ENCODE measurements at places on chromosomes 6 and 20.

- DNase-seq = no peak
These were observed 57.6 kb upstream of the IPCEF1 start for GRCh38 chr6:154414021-154414813.

GRCh38 chr20:58745391-58745790 lies 52.8 kb downstream of the NPEPL1 start:
- no peak for DNase-seq

DNA sequence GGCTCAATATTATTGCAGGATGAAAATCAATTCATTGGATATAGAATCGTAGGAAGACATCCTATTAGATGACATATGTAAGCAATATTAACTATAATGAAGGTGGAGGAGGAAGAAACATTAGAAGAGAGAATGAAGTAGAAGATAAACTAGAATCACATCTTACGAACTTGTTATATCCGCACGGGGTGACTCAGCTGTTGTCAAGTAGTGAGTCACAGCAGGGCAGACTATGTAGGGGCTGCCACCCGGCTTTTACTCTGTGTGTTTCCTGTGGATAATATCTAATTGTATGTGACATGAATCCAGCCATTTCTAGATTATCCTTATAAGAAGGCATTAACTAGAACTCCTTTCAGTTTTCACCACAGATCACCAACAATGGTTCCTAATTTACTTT lies 520.2 kb downstream of the DOK5 start:
- no peak for DNase-seq

GRCh38 chr6:145147981-145148749 lies 587.2 kb downstream of the EPM2A start:
- DNase-seq = no peak

DNA sequence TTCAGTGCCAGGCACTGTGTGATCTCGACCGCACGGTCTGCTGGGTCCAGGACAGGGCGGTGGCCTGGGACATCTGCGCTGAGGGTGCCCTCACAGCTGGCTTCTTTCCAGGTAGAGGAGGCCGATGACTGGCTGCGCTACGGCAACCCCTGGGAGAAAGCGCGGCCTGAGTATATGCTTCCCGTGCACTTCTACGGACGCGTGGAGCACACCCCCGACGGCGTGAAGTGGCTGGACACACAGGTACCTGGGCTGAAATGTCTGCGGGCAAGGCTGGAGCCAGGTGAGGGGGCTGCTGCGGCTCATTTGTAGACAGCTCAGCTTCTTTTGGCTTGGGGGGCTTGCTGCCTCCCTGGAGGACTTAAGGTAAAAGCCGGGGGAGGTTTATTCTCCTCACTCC lies 26.6 kb downstream of the PYGB start:
- no peak for DNase-seq

DNA sequence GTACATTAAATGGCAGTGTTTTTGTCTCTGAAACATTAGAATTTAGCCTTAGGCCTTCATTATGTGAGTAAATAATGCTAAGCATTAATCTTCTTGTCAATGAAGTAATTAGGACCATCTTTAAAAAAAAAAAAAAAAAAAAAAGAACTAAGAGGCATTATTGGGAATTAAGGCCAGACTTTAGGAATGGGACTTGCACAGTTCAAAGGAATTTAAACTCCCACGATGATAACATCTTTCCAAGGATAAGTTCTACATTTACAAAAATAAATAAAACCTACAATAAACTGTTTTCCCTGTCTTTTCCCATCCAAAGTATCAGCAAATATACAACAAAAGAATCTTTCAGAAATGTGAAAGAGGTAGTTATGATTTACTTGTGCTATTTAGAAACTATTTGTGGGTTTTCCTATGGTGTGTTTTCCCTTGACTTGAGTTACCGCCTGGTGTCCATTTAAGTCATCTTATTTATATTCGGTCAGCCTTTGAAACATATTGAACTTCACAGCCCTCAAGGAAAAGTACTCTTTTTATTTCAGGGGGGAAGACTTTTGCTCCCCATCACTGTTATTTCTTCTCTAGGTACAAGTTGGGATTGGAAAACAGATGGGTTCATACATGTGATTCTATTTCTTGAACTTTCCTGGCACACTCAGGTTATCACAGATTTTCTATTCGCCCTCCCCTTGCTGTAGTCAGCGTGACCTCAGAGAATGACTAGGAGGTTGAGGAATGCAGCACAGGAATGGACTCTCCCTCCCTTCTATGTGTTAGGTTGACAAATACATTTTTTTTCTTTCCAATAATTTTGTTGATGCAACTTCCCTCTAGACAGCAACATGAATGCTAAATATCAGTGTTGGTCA lies 13.6 kb downstream of the STMND1 start:
- no peak for DNase-seq

- DNase-seq = no peak
These were observed 37.0 kb downstream of the SYTL3 start for GRCh38 chr6:158686791-158687381.

GRCh38 chr20:49984426-49985153 lies 1.8 kb downstream of the SNAI1 start:
- no peak for DNase-seq

- DNase-seq = no peak
These were observed 64.2 kb upstream of the SLC35B3 start for GRCh38 chr6:8499540-8499939.

- no peak for DNase-seq
These were observed 915 bp downstream of the TMEM63B start for GRCh38 chr6:44128020-44128917.

GRCh38 chr6:155024391-155025027 lies 29.4 kb downstream of the TIAM2 start:
- no peak for DNase-seq

GRCh38 chr20:19304886-19305415 lies 92.5 kb downstream of the SLC24A3 start:
- DNase-seq = no peak

DNA sequence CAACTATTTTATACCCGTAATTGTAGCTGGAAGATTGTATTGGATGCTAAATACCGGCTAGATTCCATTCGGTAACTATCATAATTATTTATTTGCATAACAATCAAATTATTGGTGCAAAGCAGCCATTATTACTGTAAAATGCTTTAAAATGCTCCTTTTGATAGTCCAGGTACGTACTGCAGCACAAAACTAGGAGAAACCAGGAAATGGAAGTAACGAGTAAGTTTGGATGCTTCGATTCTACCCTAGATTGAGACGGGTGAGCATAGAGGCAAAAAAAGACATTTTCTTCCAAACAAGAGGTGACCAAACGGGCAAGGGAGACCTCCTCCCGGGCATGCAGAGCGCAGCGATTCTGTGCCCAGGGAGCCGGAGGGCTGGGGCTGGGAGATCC lies 469 bp upstream of the XRN2 start:
- no peak for DNase-seq

DNA sequence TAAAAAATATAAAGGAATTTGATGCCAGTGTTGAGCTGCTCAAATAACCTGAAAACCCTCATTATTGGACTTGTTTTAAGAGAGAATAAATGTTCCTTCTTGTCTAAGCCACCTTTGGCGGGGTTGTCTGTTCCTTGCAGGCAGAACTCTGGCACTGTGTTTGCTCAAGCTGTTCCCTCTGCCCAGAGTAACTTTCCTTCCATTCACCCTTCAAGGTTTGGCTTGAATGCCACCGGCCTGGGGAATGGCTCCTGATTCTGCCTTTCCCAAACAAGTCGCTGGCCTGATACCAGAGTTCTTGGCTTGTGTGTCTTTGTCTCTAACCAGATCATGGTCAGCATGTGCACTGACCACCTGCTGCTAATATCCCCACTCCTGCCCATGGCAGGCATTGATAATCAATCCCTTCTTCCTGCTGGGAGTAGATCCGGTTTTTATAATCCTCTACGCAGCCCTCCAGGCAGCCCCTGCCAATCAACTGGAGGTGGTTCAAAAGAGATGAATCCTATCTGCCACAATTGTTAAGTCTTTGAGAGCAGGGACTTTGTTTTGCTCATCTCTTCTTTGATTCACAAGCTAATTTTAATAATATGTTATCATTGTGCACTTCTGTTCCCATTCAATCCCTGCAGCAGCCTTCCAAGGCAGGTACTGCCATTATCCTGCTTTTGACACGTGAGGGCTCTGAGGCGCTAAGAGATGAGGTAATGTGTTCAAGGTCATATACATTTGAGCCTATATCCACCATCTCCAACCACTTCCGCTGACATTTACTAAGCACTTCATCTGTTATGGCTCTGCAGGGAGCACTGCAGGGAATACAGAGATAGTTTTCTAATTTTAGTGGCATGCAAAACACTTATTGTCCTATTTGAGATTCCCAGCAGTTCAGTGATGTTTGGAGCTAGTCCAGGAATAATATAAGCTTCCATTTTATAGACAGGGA lies 3.1 kb upstream of the CCM2L start:
- no peak for DNase-seq

DNA sequence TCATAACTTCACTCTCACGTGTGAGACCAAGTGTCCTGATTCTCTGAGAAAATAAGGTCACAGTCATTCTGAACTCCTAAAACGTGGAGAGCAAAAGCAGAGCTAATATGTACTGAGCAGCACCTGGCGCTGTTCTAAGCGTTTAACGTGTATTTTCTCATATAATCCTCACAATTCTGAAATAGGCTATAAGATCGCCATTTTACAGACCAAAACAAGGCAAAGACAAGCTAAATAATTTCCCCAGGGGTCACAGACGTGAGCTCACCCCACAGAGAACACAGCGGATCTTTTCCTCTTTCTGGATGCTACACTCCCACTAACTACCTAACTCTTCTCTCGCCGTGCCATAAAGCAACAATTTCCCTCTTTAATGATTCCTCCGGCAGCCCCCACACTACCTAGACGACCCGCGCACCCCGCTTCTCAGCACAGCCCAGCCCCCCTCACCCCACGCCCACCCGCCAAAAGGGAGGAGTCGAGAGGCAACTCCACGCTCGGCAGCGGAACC lies 636 bp downstream of the SUPT3H start:
- no peak for DNase-seq

- DNase-seq = no peak
These were observed 526.6 kb upstream of the JARID2 start for GRCh38 chr6:14719270-14719669.

DNA sequence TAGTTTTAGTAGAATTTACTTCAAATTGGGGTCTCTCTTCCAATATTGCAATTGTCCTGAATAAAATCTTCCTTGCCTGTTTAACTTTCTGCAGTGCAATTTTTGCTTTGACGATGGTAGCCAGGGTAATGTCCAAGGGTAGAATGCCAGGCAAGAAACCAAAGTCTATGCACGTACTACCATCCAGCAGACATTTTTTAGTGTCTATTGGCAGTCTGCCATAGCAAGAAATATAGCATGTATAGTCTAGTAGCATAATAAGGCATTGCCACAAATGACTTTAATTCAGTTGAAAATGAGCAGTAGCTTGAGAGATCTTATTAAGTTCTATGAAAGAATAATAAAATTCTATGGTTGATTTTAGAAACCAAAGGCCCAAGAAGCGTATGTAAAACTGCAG lies 62.3 kb upstream of the KCNQ5 start:
- DNase-seq = no peak

GRCh38 chr6:117985916-117986315 lies 78.9 kb downstream of the SLC35F1 start:
- no peak for DNase-seq

DNA sequence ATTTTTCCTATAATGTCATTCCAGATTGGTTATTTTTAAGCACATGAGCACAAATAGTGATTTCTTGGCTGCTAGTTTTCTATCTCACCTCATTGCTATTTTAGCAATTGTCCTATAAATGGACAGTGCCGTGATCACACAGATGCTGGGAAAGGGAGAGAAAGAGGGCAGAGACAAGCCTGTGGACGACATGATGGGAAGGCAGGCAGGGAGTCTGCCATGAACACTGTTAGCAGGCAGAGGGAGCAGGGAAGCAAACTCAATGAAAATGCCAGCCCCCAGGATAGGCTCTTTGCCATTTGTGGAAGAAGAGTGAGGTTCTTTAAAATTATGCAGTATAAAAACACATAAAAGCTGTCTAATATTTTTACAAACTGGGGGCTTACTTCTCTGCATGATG lies 96.8 kb downstream of the ADTRP start:
- no peak for DNase-seq

DNA sequence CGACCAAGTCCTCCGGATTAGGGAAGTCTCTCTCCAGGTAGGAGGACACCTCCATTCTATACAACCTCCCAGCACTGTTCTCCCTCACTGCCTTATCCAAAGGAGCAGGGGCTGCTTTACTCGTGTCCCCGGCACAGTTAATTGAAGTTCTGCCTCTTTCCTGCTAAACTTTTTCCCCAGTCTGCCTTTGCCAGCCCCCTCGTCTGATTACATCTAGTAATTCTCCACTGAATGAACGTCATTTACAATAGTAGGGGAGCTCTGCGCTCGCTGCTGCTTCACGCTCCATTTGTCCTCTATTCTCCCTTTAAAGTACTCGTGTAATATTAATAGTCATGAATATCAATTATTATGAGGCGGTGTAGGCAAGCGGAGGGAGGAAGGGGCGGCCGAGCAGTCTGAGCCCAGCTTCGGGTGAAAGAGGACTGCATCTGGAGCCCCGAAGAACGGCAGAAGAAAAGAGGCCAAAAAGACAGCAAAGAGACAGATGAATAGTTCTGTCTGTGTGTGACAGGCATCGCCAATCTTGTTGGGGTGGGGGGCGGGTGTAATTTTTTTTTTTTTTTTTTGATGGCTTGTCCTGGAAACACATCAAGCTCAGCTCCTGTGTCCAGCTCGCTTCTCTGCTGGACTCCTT lies 2.9 kb downstream of the TFAP2B start:
- DNase-seq = no peak

GRCh38 chr20:2809690-2810089 lies 5.1 kb upstream of the C20orf141 start:
- no peak for DNase-seq

GRCh38 chr20:14643556-14643955 lies 306.1 kb upstream of the FLRT3 start:
- DNase-seq = peak; percentile 16

GRCh38 chr20:26216025-26216424 lies 519.4 kb upstream of the ZNF337 start:
- no peak for DNase-seq

DNA sequence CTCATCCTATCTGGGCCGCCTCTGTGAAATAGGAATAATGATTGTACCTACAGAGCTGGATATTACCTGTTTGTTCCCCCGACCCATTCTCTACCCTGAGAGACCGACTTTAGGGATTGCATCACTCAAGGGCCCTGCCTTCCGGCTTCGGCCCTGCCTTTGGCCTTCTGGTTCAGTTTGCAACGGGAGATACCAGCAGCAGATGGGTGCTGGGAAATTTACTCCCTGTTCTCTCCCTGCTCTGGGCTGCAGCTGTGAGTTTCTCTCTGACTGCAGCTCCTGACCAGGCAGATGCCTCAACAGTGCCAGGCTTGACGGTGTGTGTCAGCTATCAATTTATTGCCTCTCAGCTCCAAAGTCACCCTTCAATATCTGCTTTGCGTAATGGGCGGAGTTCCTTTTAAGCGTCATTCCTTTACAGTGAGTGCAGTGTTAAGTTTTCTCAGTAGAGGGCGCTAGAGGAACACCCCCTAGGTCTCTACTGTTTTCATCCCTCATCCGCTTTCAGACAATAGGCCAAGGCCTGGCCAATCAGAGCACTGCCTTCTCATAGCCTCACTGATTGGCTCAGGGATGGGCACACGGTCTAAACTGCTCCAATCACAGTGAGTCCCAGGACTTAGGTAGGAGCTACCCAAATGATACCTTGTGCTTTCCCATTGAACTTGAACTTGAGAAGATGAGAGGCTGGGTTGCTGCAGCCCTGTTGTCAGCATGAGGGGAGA lies 30.0 kb downstream of the KCNG1 start:
- peak; percentile 40 for DNase-seq

- DNase-seq = no peak
These were observed 99.6 kb upstream of the HMGCLL1 start for GRCh38 chr6:55678330-55679224.

Data from SHP77 treated with DMSO at 0.1 percent for 48 hours (cell line).